ENCODE measurements at places on chromosomes 11 and 22.

GRCh38 chr22:42313204-42313603 lies 42.8 kb upstream of the TCF20 start:
- DNase-seq = no peak

DNA sequence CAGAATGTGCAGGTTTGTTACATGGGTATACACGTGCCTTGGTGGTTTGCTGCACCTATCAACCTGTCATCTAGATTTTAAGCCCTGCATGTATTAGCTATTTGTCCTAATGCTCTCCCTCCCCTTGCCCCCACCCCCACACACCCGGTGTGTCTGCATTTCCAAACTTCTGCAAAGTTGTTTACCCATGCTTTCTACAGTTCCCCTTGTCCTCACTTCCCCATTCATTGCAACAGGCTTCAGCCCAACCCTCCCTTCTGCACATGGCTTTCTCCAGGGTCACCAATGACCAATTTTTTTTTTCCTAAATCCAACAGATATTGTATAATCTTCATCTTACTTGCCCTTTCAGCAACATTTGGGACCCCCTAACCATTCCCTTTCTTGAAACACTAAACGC lies 32.0 kb upstream of the NUP50 start:
- DNase-seq = no peak

DNA sequence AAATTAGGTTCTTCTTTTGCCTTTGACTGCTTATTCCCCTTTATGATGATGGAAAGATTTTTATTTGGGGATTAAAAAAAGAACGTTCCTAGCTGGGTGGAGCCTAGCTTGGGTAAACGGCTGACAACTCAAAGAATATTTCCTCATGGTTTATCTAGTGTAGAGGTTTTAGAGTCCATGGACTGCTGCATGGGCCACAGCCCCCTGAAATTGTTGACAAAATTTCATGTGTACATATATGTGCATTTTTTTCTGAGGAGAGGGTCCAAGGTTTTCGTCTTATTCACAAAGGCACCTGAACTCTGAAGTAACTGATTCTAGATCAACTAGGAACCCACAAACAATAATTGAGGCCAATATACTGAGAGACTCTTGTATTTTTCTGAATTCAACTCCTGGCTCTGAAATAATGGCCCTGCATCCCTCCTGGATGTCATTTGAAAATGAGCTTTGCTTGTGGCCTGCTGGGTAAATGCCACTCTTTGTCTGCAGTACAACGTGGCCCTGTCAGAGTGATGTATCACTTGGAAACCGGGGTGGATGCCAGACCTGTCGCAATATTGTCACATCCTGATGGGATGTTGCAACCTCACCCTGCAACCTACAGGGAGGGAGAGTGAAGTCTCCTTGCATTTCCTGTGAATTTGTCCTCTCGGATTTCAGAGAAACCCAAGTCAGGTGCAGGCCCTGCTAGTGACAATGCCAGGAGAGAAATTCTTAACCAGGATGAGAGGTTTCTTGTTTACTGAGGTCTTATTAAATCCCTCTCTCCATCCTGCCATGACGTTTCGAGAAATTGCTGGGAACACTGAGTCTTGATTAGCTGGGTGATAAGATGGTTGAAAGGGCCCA lies 33.8 kb downstream of the EHF start:
- peak; percentile 85 for DNase-seq

- DNase-seq = peak; percentile 87
Observed at GRCh38 chr11:130675371-130675821, 227.0 kb downstream of the ADAMTS15 start.

- DNase-seq = no peak
Observed at GRCh38 chr11:79022265-79022664, 418.6 kb downstream of the TENM4 start.

- DNase-seq = no peak
Observed at GRCh38 chr11:84740050-84740449, 887.1 kb downstream of the DLG2 start.

DNA sequence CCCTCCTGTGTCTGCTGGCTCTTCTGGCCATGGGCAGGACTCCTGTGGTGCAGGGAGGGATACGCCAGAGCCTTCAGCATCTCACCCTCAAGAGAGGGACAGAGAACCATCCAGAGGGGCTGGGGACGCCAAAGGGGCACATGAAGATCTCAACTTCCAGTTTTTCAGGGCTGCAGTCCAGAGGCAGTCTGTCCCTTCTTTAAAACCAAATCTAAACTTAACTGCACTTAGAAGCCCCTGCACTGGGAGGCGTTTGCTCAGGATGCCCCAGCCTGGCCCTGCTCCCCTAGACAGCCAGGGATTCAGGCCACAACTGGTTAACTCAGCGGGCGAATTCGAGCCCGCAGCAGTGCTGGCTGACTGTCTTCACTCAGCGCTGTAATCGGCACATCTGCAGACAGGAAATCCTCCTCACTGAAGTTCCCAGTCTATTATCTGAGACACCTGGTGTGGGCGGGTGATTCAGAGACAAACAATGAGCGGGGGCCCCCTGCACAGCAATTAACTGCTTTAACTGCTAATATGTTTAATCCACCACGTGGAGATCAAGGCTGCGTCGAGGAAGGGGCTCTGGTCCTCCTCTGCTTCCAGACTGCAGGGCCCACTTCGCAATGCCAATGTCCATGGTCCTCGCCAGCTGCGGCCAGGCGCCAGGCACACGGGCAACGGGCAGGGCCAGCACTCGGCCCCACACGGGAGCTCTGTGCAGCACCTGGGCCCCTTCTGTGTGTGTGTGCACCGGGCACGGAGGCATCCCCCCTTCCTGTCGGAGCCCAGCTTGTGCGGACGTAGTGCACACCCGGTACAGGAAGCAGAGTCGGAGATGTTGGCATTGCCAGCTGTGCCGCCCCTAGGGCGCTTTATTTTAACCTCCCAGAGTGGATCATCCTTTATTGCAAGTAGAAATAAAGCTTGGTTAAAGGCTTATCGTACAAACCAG lies 36.9 kb upstream of the GNB1L start:
- DNase-seq = peak; percentile 79

Data from fibroblast of pulmonary artery (primary cell).